Heart right ventricle (tissue), 16 donors: ENCODE measurements at places on chromosomes 6 and 20. TPM values are rescaled to one million over a fixed set of nuclear protein-coding genes. Genes with fewer than 3 reads are reported as not detected.

VIP gene
- not detected for total RNA-seq

PLG gene
- total RNA-seq: not detected

LY6G6D gene
- not detected for total RNA-seq

DNA sequence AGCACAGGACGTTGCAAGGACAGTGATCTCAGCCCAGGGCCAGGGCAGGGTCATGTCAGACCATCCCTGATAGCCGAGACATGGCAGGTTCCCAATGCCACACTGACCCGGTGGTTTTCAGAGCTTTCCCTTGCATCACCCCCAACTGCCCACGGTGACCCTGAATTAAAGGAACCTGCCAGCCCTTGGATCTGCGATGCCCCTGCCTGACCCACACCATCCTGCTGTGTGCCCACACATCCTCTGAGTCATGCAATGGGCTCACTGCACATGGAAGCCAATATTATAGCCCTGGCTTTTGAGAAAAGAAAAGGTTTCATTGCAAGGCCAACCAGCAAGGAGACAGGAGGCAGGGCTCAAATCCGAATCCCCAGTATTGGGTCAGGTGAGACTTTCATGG is 132.6 kb upstream of the CST7 start:
- DNase-seq: no peak

DNA sequence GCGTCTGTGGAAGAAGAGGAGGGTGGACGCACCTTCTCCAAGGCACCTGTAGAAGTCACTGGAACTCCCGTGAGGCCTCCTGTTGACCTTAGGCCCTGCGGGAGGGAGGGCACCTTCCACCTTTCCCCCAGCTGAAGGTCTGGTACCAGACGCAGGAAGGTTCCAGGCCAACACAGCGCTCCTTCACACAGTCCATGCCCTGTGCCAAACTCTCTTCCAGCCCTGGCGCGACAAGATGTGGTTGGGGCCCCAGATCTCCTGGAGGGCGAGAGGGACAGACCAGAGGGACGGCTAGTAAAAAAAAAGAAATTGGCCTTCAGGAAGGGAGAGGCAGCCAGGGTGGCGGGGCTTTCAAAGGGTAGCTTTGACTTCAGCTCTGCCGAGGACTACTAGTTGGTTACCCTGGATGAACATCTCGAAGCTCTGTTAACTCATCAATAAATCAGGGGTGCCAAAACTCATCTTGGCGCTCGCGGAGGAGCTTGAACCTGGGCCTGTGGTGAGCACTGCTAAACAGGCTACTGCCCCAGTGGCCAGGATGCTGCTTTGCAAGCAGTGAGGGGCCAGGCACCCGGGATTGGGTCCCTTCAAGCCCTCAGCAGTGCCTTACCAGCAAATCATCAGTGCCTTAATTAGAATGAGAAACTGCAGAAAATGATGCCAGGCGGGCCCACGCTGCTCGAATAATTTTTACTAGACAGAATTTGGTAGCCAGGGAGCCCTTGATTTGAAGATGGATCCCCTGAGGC is 14.9 kb downstream of the AARS2 start:
- DNase-seq: no peak
